ENCODE measurements at places on chromosomes 16 and 17.

DNA sequence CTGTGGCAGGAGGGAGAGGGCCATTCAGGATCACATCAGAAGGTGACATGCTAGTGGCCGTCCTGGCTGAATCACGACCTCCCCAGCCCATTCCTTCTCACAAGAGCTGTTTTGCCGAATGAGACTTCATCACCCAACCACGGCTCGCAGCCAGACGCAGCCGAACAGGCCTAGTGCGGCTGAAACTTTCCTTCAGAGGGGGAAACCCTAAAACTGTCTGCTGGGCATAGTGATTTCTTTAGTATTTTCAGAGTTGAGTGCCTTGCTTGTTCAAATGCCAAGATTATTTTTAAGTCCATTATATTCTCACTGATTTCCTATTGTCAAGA lies 343.7 kb downstream of the CPPED1 start:
- no peak for DNase-seq

- DNase-seq = no peak
Observed at GRCh38 chr17:63766754-63767153, 6.6 kb downstream of the CCDC47 start.

DNA sequence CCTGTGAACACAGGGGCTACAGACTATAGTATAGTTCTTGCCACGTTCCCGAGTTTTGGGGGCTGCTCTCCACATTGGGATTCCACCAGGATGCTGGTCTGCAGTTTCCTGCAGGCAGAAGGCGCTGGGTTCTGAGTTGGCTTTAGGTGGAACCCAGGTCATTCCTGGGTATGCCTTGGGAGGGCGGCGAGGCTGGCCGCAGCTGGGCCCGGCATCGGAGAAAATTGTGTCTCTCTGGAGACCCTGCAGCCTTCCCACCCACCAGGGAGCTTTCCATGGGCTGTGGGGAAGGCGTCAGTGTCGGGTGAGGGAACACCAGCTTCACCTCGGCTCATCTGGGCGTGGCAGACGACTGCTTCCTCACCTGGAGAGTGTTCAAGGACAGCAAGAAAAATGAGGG lies 183.6 kb downstream of the RAB11FIP4 start:
- DNase-seq = no peak

DNA sequence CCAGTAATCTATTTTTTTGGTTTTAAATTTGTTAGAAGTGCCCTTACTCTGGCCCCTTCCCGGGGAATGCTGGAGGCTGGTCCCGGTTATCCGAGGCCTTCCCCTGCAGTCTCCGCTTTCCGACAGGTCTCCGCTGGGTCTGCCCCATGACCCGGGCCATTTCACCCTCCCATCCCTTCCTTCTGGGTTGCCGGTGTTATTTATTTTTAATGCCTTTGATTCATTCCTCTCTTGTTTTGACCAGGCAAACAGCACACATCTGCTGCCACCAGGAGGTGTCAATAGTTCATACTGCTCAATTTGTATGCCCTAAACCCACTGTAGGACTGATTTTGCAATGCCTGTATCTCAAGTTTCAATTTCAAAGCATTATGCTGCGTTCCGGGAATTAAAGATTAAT lies 113.2 kb upstream of the IRX5 start:
- peak; percentile 45 for DNase-seq

- no peak for DNase-seq
Observed at GRCh38 chr17:3698139-3698538, 2.2 kb upstream of the P2RX5 start.

DNA sequence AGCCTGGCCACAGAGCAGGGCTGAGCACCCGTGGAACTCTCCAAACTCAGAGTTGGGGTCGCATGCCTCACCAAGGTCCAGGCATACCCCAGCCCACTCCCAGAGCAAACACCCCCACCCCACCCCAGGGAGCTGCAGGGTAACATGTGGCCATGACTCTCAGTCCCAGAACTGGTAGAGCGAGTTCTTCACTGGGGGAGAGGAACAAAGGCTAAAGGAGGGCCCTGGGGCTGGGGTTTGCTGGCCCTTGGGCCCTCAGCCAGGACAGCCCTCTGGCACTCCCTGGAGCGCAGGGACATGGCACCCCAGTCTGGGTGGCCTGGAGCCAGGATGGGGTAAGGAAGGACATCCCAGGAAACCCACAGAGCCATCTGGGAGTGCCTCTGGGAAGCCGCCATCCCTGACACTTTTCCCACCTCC lies 4.2 kb downstream of the HID1 start:
- DNase-seq = no peak

DNA sequence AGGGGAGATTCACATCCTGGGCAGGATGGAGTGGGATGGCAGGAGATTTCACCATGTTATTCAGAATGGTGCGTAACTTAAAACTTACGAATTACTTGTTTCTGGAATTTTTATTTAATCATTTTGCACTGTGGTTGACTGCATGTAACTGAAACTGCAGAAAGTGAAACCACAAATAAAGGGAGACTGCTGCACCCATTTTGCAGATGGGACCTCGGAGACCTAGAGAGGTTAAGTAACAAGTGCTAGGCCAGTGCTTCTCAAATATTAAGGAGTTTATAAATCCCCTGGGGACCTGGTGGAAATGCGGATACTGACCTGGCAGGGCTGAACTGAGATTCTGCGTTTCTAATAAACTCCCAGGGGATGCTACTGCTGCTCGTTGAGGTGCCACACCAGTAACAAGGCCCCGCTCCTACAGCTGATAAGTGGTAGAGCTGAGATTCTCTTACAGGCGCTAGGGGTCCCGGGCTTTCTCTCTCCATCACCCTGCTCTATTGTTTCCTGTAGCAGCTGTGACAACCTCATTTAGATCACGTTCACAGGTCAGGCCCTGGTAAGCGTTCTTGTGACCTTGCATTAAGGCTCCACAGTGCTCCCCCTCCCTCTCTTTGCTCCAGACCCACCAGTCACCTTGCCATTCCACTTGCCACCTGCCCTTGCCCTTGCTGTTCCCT lies 167.1 kb upstream of the CDH13 start:
- DNase-seq = no peak

GRCh38 chr17:16934133-16934795 lies 37.7 kb downstream of the TNFRSF13B start:
- no peak for DNase-seq

GRCh38 chr17:41324180-41325075 lies 8.9 kb upstream of the KRTAP17-1 start:
- no peak for DNase-seq

DNA sequence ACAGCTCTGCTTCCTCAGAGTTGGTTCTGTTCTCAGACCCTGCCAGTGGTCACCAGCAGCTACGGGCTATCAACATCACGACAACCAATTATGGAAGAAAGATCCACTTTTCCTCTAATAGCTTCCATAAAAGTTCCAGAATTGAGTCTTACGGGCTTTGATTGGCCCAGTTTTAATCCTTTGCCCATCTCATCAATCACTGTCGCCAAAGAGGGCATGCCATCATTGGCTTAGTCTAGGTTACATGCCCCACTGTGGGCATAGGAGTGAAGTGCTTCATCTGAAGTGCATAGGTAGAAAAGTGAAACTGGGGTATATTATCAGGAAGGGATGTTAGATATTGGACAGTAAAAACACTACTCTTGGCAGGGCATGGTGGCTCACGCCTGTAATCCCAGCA lies 76.6 kb upstream of the DHX40 start:
- no peak for DNase-seq

DNA sequence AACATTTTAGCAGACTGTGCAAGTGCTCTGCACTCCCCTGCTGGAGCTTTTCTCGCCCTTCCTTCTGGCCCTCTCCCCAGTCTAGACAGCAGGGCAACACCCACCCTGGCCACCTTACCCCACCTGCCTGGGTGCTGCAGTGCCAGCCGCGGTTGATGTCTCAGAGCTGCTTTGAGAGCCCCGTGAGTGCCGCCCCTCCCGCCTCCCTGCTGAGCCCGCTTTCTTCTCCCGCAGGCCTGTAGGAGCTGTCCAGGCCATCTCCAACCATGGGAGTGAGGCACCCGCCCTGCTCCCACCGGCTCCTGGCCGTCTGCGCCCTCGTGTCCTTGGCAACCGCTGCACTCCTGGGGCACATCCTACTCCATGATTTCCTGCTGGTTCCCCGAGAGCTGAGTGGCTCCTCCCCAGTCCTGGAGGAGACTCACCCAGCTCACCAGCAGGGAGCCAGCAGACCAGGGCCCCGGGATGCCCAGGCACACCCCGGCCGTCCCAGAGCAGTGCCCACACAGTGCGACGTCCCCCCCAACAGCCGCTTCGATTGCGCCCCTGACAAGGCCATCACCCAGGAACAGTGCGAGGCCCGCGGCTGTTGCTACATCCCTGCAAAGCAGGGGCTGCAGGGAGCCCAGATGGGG lies 3.1 kb downstream of the GAA start:
- no peak for DNase-seq

- no peak for DNase-seq
Observed at GRCh38 chr16:74771656-74772315, 2.8 kb downstream of the FA2H start.

GRCh38 chr17:74457146-74457819 lies 9.2 kb upstream of the CD300A start:
- peak; percentile 75 for DNase-seq

DNA sequence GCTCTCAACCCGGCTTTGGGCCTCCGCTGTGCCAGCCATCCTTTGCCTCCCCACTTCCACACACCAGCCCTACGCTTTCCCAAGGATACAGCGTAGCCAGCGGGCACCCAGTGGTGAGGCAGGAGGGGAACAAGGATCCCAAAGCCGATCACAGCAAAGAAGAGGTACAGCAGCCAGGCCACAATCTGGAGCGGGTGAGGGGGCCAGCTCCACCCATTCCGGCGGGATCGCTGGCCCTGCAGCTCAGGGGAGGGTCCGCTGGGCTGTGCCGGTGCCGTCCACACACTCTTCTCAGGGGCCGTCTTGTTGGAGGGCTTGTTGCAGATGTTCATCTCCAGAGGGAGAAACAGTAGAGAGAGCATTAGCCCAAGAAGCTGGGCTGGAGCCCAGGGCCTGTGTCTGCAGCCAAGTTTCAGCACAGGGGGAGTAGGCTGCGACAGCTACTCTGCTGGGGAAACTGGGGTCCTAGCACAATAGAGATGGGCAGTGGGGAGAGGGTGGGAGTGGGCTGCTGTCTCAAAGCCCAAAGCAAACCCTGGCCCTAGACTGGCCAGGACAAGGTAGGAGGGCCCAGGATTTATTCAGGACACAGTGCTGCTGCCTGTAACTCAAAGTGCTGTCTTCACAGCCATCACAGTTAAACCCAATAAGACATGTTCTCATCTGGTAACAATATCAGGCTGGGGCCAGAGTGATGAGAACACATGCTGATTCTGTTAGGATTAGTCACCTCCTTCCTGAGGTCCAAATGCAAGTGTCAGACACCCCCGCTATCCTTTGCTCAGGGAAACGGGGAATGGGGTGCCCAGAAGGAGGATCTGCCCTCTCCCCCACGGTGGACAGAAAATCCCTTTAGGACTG lies 9.9 kb downstream of the ZDHHC1 start:
- DNase-seq = peak; percentile 95

GRCh38 chr16:23640615-23640930 lies 537 bp downstream of the PALB2 start:
- no peak for DNase-seq

DNA sequence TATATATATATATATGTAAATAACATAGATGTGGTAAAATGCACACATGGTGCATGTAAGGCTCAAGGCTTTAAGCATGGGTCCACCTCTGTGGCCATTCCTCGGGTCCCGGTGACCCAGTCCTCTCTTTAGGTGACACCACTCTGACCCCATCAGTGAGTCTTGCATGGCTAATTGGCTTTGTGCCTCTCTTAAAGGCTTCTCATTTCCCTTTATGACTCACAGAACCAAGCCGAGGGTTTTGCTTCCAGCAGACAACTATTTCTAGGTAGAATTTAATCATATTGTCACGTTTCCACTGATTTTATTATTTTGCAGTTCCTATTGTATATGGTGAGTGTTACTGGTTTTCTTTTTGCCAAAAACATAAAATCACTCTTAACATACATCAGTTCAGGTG lies 59.7 kb downstream of the PLCG2 start:
- DNase-seq = no peak

- no peak for DNase-seq
Observed at GRCh38 chr16:1223355-1224214, 1.5 kb downstream of the TPSG1 start.

GRCh38 chr16:20905576-20905975 lies 5.0 kb downstream of the LYRM1 start:
- DNase-seq = no peak

- DNase-seq = no peak
Observed at GRCh38 chr17:81394377-81394920, 808 bp upstream of the BAHCC1 start.

DNA sequence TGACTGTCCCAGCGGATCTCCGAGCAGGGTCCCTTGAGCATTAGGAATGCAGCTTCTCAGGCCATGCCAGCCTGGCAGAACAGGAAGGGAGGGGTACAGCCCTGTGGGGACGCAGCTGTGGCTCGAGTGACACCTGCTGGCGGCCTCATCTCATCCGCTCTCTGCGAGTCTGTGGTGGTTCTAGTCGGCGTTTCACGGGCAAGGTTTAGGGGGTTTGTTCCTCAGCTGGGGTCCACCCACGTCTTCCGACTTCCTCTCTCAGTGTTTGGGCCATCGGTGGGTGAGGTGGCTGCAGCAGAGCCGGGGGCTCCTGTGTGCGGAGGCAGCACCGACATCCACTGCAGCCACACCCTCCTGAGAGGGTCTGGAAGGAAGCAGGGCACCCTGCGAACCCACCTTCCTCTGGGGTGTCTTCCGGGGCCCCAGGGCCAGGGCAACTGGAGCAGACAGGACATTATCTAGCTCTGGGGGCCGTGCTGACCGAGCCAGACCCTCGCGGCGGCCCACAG lies 33.3 kb downstream of the JPH3 start:
- DNase-seq = peak; percentile 78

DNA sequence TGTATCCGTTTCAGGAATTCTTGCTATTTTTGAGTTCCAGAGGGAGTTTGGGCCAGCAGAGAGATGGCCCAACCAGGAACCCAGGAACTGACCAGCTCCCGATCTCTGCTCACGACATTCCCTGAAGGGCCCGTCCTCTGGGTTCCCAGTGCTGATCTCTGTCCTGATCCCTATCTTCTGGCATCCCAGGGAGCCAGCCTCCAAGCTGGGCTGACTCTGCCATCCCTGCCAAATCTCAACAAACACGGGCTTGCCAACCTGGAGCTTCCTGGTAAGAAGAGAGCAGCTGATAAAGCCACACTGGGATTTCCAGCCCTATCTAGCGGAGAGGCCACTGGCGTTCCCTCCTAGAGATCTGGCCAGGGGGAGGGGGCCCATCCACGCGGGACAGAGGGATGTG lies 16.2 kb downstream of the GPRC5B start:
- no peak for DNase-seq

GRCh38 chr16:22206013-22206841 lies at the start of gene EEF2K:
Gene EEF2K, plus strand, starts transcription at chr16:22206278. Its CDS starts 19,452 bp downstream, at chr16:22225730.
- DNase-seq = peak; percentile 94

DNA sequence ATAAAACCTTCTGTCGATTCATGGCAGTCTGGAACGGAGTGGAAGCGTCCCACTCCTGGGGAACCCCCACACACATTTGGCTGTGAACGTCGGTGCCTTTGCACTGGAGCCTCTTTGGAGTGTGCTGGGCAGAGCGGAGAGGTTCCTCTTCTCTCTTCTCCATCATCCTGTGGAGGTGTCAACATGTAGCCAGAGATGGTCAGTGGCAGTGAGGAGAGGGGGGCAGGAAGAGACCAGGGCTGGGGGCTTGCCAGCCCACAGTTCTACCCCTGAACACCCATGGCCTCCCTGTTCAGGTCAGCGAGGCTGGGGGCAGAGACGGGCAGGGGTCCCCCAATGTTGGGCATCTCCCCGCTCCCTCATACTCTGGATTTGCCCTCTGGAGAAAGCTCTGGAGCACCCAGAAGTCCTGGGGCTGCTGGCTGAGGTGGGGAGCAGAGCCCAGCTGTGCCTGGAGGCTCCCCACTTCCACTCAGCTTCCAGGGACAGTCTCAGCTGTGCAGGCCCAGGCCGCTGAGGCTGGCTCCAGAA lies 223.7 kb downstream of the SEC14L1 start:
- no peak for DNase-seq
